ENCODE measurements at places on chromosomes 2 and 18.

- H3K36me3 ChIP-seq, result no peaks in the 10 kb centered on the region
- no peak overlapping the region for H3K4me3 ChIP-seq
- H3K27me3 ChIP-seq, result peaks cover 13% of the 10 kb centered on the region
- H3K27ac ChIP-seq, result no peak overlapping the region
- DNase-seq, result no peak
Measured at GRCh38 chr2:65661980-65662653, 229.7 kb upstream of the SPRED2 start.

- H3K4me1 ChIP-seq, result peaks cover 12% of the 10 kb centered on the region
- H3K36me3 ChIP-seq, result no peaks in the 10 kb centered on the region
- H3K27ac ChIP-seq, result no peak overlapping the region
Measured at GRCh38 chr18:23851470-23852002, 162.3 kb downstream of the LAMA3 start.

DNA sequence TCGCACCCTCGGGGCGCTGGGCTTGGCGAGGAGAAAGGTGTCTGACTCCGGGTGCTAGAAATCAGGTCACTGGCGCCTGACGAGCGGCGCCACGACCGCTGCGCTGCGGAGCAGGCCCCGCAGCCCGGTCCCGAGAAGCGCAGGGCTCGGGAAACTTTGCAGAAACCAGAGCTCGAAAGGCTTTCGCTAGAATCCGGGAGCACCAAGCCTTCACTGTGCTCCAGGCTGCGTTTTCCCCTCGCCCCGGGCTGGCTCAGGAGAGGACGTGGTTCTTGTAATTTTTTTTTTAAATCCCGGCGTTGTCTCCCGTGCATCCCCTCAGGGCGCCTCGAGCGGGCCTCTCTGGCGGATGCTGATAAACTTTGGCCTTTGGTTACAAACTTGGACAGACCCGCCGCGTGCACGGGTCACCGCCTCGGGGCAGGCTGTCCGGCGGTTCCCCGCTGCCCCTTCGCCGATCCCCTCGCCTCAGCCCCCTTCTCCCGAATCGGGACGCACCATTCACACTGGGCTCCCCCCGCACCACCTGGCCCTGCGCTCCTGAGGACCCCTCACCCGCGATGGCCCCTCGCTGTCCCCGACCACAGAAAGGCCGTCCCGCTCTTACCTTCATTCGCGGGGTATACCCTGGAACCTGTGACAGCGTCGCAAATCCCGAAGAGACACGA is 419 bp downstream of the EPHA4 start:
- H3K4me1 ChIP-seq, result peaks cover 49% of the 10 kb centered on the region
- DNase-seq, result no peak
- H3K27me3 ChIP-seq, result peaks cover 71% of the 10 kb centered on the region
- peak overlapping the region; percentile 88 for H3K27ac ChIP-seq
- H3K36me3 ChIP-seq, result peaks cover 28% of the 10 kb centered on the region
- H3K4me3 ChIP-seq, result peak overlapping the region; percentile 91

DNA sequence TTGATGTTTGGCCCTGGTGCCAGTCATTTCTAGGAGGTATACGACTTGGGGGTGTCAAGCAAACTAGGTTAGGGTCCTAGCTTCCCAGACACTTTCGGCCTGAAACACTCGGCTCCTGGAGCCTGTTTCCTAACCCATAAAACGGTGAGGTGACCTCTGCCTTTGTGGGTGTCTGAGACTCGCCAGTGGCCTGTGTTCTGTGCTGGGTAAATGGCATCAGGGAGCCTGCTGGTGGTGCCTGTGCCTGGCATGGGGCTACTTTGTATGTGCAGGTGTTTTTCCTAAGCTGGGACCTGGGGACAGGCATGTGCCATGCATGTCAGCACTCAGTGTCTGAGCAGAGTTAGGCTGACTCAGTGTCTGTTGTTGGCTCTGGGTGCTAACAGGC is 139.2 kb downstream of the GLI2 start:
- no peak for DNase-seq
- H3K4me1 ChIP-seq, result no peaks in the 10 kb centered on the region
- H3K27ac ChIP-seq, result no peak overlapping the region
- no peaks in the 10 kb centered on the region for H3K36me3 ChIP-seq
- H3K4me3 ChIP-seq, result no peak overlapping the region

DNA sequence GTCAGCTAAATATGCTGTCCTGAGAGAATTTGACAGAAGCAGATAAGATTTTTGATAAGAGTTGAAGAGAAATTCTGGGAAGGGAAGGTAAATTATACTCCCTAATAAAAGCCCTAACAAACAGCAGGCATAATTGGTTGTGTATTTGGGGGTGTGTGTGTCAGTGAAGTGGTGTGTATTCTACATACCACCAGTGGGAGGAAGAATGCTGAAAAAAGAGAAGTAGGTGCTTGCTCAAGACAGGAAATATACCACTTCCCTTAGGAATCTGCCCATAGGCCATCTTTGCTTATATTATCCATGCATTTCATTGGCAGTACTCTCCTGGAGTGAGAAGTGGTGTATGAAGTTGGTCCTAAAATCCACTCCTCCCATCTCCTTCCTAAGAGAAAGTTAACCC is 76.2 kb downstream of the FMNL2 start:
- H3K27me3 ChIP-seq, result peaks cover 4% of the 10 kb centered on the region
- H3K4me3 ChIP-seq, result no peak overlapping the region
- peaks cover 17% of the 10 kb centered on the region for H3K4me1 ChIP-seq
- no peak overlapping the region for H3K27ac ChIP-seq
- no peak for DNase-seq

- no peaks in the 10 kb centered on the region for H3K4me1 ChIP-seq
- no peaks in the 10 kb centered on the region for H3K36me3 ChIP-seq
- no peak for DNase-seq
Measured at GRCh38 chr2:235740821-235741220, 247.0 kb downstream of the AGAP1 start.

DNA sequence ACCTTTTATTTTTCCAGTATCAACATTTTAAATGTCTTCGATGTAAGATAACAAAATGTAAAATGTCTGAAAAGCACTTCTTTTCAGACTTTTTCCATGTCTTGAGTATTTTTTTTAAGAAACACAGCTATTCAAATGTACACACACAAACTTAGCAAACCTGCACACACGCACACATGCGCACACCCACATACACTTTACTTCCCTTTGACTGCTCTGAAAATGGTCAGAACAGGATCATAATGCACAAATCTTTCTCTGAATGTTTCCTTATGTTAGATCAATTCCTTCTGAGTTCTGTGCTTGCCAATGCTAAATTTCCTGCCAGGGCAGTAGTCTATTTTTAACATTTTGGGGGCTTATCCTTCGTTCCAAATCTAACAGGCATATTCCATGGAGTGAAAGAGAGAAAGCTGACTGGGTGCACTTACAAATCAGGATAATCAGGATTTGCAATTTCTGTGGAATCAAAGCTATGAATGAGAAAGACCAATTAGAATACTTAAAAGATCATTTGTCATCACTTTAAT is 136.3 kb downstream of the ZEB2 start:
- H3K4me1 ChIP-seq, result peaks cover 14% of the 10 kb centered on the region
- H3K36me3 ChIP-seq, result no peaks in the 10 kb centered on the region
- DNase-seq, result no peak
- H3K27ac ChIP-seq, result no peak overlapping the region
- no peak overlapping the region for H3K4me3 ChIP-seq

- DNase-seq, result peak; percentile 74
- peaks cover 16% of the 10 kb centered on the region for H3K36me3 ChIP-seq
- H3K4me3 ChIP-seq, result peak overlapping the region; percentile 19
- H3K27ac ChIP-seq, result peak overlapping the region; percentile 86
- peaks cover 70% of the 10 kb centered on the region for H3K4me1 ChIP-seq
Measured at GRCh38 chr18:44725300-44726058, 44.8 kb downstream of the SETBP1 start.

GRCh38 chr2:224954980-224955379 is 87.3 kb downstream of the DOCK10 start:
- no peaks in the 10 kb centered on the region for H3K27me3 ChIP-seq
- DNase-seq, result no peak
- H3K27ac ChIP-seq, result no peak overlapping the region
- H3K36me3 ChIP-seq, result peaks cover 62% of the 10 kb centered on the region
